HepG2 (cell line): ENCODE measurements at places on chromosomes 11 and 22. TPM values are rescaled to one million over a fixed set of nuclear protein-coding genes. Genes with fewer than 3 reads are reported as not detected.

- no peak for DNase-seq
- no peak overlapping the region for H3K27ac ChIP-seq
- H3K4me3 ChIP-seq = no peak overlapping the region
- no peaks in the 10 kb centered on the region for H3K4me1 ChIP-seq
Measured at GRCh38 chr11:113331441-113331840, 17.1 kb downstream of the TTC12 start.

- H3K27ac ChIP-seq = no peak overlapping the region
- peaks cover 12% of the 10 kb centered on the region for H3K36me3 ChIP-seq
- DNase-seq = no peak
- H3K4me1 ChIP-seq = peaks cover 33% of the 10 kb centered on the region
- no peak overlapping the region for H3K4me3 ChIP-seq
Measured at GRCh38 chr11:73343076-73343873, 32.9 kb upstream of the RELT start.

- H3K27me3 ChIP-seq = no peaks in the 10 kb centered on the region
- peaks cover 1% of the 10 kb centered on the region for H3K36me3 ChIP-seq
- H3K4me3 ChIP-seq = no peak overlapping the region; the same call in 1 of the 2 replicates
- peaks cover 17% of the 10 kb centered on the region for H3K4me1 ChIP-seq
- H3K27ac ChIP-seq = peak overlapping the region; percentile 13
Measured at GRCh38 chr11:117410861-117411710, 83.4 kb downstream of the CEP164 start.

GRCh38 chr11:74022546-74022945 is 13.7 kb upstream of the UCP3 start:
- H3K27ac ChIP-seq = no peak overlapping the region
- H3K4me1 ChIP-seq = peaks cover 34% of the 10 kb centered on the region
- no peaks in the 10 kb centered on the region for H3K36me3 ChIP-seq
- H3K27me3 ChIP-seq = no peaks in the 10 kb centered on the region
- no peak for DNase-seq
- H3K4me3 ChIP-seq = no peak overlapping the region

GRCh38 chr22:46081036-46081830 is 69.1 kb upstream of the PPARA start:
- DNase-seq = no peak
- H3K27ac ChIP-seq = no peak overlapping the region
- H3K27me3 ChIP-seq = peaks cover 52% of the 10 kb centered on the region
- H3K4me1 ChIP-seq = peaks cover 15% of the 10 kb centered on the region
- H3K36me3 ChIP-seq = no peaks in the 10 kb centered on the region

GRCh38 chr11:88555018-88555828 is 217.7 kb upstream of the CTSC start:
- no peaks in the 10 kb centered on the region for H3K27me3 ChIP-seq
- no peak overlapping the region for H3K27ac ChIP-seq
- no peak for DNase-seq
- H3K36me3 ChIP-seq = no peaks in the 10 kb centered on the region

Gene SCGB1A1
- total RNA-seq = not detected in 2 replicates

Gene CDC42EP1
- total RNA-seq = 25.4 and 29.5 TPM in 2 replicates
